Activated T-helper 2 cell treated with anti-CD3 and anti-CD28 coated beads, Interferon-gamma antibody, Interleukin-2, Interleukin-4, amounts not matched to agents 10 μg/mL and 5 μg/mL and 100 μg/mL, durations not matched to agents 14 hours and 24 hours and 36 hours (primary cell): ENCODE measurements at places on chromosomes 6 and 20. TPM values are rescaled to one million over a fixed set of nuclear protein-coding genes. Genes with fewer than 3 reads are reported as not detected.

Gene ELOVL2
- total RNA-seq = not detected in 2 replicates

DNA sequence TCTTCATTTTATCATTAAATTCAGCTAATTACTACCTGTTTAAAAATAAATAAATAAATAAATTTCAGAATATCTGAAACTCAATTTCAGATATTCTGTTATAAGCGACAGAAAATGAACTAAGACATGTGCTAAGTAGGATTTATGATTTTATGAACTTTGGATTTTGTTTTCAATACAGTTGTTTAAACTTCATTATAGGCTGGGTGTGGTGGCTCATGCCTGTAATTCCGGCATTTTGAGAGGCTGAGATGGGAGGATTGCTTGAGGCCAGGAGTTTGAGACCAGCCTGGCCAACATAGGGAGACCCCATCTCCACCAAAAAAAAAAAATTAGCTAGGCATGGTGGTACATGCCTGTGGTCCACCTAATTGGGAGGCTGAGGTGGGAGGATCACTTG lies 36.0 kb downstream of the AFG1L start:
- DNase-seq = no peak

- DNase-seq = no peak
Measured at GRCh38 chr6:99014061-99014460, 66.3 kb upstream of the FBXL4 start.

DNA sequence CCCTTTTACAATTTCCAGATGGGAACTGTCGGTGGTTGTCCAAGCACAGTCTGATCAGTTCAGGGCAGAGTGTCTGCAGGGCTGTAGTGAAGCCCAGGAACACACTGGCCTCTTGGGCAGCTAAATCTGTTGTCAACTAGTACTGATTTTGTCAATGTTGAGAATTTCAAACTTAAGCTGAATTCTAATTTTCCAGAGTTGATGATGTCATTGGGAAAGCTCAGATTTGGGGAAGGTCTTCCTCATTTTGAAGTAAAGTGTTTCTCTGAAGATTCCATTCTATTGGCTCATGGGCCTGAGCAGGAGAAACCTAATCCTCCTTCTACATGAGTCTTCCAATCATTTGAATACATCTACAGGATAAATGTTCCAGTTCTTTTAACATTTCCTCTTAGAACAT lies 72.1 kb downstream of the CCDC170 start:
- no peak for DNase-seq

- no peak for DNase-seq
Measured at GRCh38 chr6:36362551-36363370, 24.7 kb downstream of the ETV7 start.

- DNase-seq = no peak
Measured at GRCh38 chr20:14860410-14860814, 523.0 kb upstream of the FLRT3 start.

DNA sequence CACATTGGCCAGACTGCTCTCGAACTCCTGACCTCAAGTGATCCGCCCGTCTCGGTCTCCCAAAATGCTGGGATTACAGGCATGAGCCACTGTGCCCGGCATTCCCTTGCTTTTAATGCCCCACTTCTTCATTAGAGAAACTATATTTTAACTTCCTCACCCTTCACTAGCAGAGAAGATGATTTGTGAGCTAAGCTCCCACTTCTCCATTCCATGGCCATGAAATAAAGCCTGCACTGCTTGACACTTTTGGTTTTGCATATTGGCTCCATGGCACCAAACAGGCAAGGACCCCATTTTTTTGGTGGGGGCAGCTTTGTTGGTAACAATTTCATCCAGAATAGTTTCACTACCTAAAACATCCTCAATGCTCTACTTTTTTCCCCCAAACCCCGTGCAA lies 145.3 kb downstream of the TFAP2B start:
- no peak for DNase-seq

DNA sequence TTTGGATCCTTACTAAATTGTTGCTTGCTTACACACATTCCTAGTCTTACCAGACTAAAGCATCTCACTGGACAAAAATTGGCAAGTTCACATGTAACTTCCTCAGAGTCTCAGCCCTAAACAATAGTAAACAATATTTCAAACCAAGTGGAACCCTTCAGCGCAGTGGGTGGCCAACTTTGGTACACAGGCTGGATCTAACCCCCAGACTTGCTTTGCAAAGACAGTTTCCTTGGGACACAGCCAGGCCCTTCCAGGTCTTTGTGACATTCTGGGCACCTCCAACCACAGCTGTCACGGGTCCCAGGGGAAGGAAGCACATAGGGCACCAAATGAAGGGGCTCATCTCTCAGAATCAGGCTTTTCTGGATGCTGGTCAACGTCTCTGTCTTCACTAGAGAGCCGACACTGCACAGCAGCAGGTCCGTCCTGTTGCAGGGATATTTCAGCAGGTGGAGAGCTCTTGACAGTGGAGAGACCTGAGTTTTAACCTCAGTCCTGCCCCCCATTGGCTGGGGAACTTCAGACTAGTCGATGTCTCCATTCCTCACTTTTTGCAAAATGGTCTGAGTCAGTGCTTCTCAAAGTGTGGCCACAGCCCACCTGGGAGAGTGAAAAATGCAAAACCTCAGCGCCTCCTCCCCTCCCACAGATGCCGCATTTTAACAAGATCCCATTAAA lies 91.4 kb downstream of the BFSP1 start:
- no peak for DNase-seq

Gene CALHM5
- not detected in 2 replicates for total RNA-seq

- no peak for DNase-seq
Measured at GRCh38 chr6:93468291-93468690, 48.9 kb upstream of the EPHA7 start.
